Upper lobe of right lung (tissue), 1 donor: ENCODE measurements at places on chromosomes 1 and 21. TPM values are rescaled to one million over a fixed set of nuclear protein-coding genes. Genes with fewer than 3 reads are reported as not detected.

XCL2 gene
- 2.0 TPM for total RNA-seq

ATP6V1G3 gene
- not detected for total RNA-seq

ATP5PO gene
- total RNA-seq: 107 TPM

LCE3E gene
- total RNA-seq: not detected

PSMD4 gene
- total RNA-seq: 112 TPM

TEX38 gene
- not detected for total RNA-seq

- no peaks in the 10 kb centered on the region for H3K36me3 ChIP-seq
- no peak overlapping the region for H3K27ac ChIP-seq
- no peak for DNase-seq
- no peaks in the 10 kb centered on the region for H3K27me3 ChIP-seq
Measured at GRCh38 chr1:71908303-71908702, 374.0 kb downstream of the NEGR1 start.

- DNase-seq: no peak
- no peak overlapping the region for H3K27ac ChIP-seq
- no peaks in the 10 kb centered on the region for H3K27me3 ChIP-seq
- H3K36me3 ChIP-seq: no peaks in the 10 kb centered on the region
- H3K4me3 ChIP-seq: no peak overlapping the region
Measured at GRCh38 chr1:178962853-178963711, 62.6 kb upstream of the FAM20B start.

GRCh38 chr1:116226017-116226416 is 114.8 kb downstream of the MAB21L3 start:
- no peaks in the 10 kb centered on the region for H3K4me1 ChIP-seq
- DNase-seq: no peak
- no peak overlapping the region for H3K27ac ChIP-seq
- H3K4me3 ChIP-seq: no peak overlapping the region
- H3K27me3 ChIP-seq: no peaks in the 10 kb centered on the region

DNA sequence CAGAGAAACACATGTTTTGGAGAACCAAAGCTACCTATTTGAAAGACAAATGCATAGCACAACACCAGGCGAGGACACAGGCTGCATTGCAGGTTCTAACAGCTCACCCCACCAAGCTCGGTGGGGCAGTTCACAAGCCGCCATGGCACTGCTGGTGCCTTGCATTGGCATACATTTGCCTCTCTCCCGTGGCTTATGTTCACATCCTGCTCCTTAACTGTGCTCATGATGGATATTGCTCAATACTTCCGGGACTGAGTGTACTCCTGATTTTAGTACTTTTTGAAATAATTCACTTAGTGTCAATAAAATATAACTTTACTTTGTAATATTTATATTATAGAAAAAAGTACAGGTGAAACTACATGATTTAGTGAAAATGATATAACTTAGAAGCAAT is 1187.4 kb upstream of the NCAM2 start:
- H3K36me3 ChIP-seq: no peaks in the 10 kb centered on the region
- no peak overlapping the region for H3K4me3 ChIP-seq
- no peaks in the 10 kb centered on the region for H3K4me1 ChIP-seq
- H3K27ac ChIP-seq: no peak overlapping the region
- no peaks in the 10 kb centered on the region for H3K27me3 ChIP-seq
- no peak for DNase-seq

DNA sequence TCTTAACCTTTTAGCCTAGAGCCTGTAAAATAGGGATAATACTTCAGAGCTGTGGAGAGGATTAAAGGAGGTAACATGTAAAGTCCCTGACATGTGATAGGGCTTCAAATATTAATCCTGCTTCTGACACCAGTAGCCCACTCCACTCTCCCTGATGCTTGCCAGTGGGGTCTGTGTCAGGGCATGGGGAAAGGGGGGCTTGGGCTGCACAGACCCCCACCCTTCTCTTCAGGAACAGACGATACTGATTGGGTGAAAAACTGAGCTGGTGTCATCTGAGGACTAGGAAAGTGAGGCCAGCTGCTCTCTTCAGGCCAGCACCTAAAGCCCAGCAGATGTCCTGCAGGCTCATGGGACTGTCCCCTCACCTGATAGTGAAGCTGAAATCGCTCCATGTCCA is 27.0 kb upstream of the MEF2D start:
- H3K27me3 ChIP-seq: no peaks in the 10 kb centered on the region
- no peaks in the 10 kb centered on the region for H3K4me1 ChIP-seq
- DNase-seq: peak; percentile 19
- H3K27ac ChIP-seq: no peak overlapping the region

GRCh38 chr1:167775178-167775577 is 53.4 kb downstream of the MPZL1 start:
- no peaks in the 10 kb centered on the region for H3K4me1 ChIP-seq
- no peak for DNase-seq
- H3K4me3 ChIP-seq: no peak overlapping the region
- no peak overlapping the region for H3K27ac ChIP-seq
- H3K27me3 ChIP-seq: no peaks in the 10 kb centered on the region
- peaks cover 31% of the 10 kb centered on the region for H3K36me3 ChIP-seq

- H3K4me3 ChIP-seq: no peak overlapping the region
- no peaks in the 10 kb centered on the region for H3K36me3 ChIP-seq
- H3K27ac ChIP-seq: no peak overlapping the region
- no peak for DNase-seq
- no peaks in the 10 kb centered on the region for H3K27me3 ChIP-seq
- H3K4me1 ChIP-seq: no peaks in the 10 kb centered on the region
Measured at GRCh38 chr1:114088392-114089299, 65.0 kb downstream of the SYT6 start.

GRCh38 chr1:8219530-8219929 is 98.4 kb upstream of the SLC45A1 start:
- H3K4me1 ChIP-seq: peaks cover 25% of the 10 kb centered on the region
- no peaks in the 10 kb centered on the region for H3K36me3 ChIP-seq
- no peaks in the 10 kb centered on the region for H3K27me3 ChIP-seq
- no peak overlapping the region for H3K27ac ChIP-seq
- no peak for DNase-seq
- H3K4me3 ChIP-seq: no peak overlapping the region

GRCh38 chr1:91651661-91652071 is 151.0 kb downstream of the CDC7 start:
- peak overlapping the region; percentile 82 for H3K27ac ChIP-seq
- no peaks in the 10 kb centered on the region for H3K27me3 ChIP-seq
- H3K36me3 ChIP-seq: no peaks in the 10 kb centered on the region
- no peak overlapping the region for H3K4me3 ChIP-seq
- DNase-seq: no peak

GRCh38 chr1:63638471-63638870 is 45.3 kb downstream of the PGM1 start:
- no peak overlapping the region for H3K27ac ChIP-seq
- DNase-seq: no peak
- no peak overlapping the region for H3K4me3 ChIP-seq
- no peaks in the 10 kb centered on the region for H3K27me3 ChIP-seq

- H3K27ac ChIP-seq: no peak overlapping the region
- no peak overlapping the region for H3K4me3 ChIP-seq
- no peaks in the 10 kb centered on the region for H3K4me1 ChIP-seq
- no peak for DNase-seq
Measured at GRCh38 chr1:2074944-2075740, 24.9 kb downstream of the PRKCZ start.

- H3K27ac ChIP-seq: no peak overlapping the region
- H3K4me3 ChIP-seq: no peak overlapping the region
- peaks cover 39% of the 10 kb centered on the region for H3K4me1 ChIP-seq
Measured at GRCh38 chr1:154951901-154952657, 3.8 kb downstream of the PBXIP1 start.

DNA sequence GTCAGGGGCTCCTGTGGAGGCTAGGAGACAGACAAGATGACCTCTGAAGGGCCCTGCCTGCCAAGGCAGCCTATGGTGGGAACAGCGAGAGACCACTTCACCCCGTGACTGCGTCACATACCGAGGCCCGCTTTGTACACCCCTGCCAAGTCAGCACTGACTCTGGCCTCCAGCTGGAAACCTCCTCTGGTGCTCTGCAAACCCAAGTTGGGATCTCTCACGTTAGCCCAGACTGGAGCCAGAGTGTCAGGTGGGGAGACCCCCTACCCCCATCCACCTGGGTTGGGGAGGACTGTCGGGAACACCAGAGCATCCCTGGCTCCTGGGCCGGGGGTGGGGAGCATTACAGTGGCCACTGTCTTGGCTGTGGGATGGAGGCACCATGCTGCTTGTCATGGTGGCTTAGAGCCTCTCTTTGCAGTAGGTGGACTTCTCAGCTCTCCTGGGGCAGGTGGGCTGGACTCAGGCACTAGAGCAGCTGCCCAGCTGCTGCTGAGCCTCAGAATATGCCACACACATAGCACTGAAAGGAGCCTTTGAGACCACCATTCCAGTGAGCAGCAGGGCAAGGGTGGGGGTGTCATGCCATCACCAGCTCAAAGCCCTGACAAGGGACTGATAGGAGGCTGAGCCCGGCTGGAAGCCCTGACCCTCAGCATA is 50.4 kb downstream of the ELK4 start:
- H3K27ac ChIP-seq: peak overlapping the region; percentile 70
- peaks cover 10% of the 10 kb centered on the region for H3K4me1 ChIP-seq
- no peaks in the 10 kb centered on the region for H3K36me3 ChIP-seq
- H3K27me3 ChIP-seq: no peaks in the 10 kb centered on the region

DNA sequence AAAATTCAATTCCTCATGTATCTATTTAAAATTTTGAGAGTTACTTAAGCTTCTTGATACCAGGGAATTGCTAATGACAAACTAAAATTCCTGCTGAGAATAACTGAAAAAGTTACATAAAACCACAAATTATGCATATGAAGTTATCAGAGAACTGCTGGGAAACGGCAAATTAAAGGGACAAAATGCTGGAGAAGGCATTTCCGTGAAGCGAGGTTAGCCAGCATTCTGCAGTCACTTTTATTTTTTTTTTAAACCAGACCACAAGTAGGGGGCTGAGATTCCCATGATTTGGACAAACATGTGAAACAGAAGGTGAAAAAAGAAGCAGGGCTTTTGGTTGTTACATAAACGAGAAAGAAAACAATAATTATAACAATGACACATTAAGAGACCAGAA is 737.6 kb upstream of the CHRM3 start:
- H3K4me3 ChIP-seq: no peak overlapping the region
- no peaks in the 10 kb centered on the region for H3K36me3 ChIP-seq
- no peak for DNase-seq
- no peaks in the 10 kb centered on the region for H3K4me1 ChIP-seq
